NCI-H526 (cell line): ENCODE measurements at places on chromosomes 3 and 15.

- no peak for DNase-seq
Measured at GRCh38 chr3:49638445-49638844, 35.7 kb upstream of the APEH start.

- peak; percentile 68 for DNase-seq
Measured at GRCh38 chr15:59295261-59296001, 77.2 kb downstream of the MYO1E start.

DNA sequence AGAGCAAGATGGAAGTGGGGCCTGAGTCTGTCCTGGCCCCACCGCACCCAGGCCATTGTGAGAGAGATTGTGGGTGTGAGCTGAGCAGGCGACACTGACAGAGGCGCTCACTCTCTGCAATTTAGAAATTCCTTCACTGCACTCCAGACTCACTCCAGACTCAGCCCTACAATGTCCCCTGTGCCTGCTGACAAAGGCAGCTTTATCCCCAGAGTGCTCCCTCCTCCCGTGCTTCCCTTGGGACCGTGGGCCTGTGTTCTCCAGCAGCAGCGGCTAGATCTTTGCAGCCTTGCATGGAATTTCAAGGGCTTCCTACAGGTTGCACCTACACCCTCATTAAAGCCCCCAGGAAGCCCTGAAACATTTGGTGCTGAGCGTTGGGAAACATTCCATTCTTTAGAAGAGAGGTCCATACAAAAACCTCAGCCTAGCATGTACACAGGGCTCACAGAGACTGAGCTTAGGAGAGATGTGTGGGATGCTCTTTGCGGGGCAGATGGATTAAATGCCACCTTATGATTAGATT is 1.3 kb upstream of the IL16 start:
- DNase-seq, result peak; percentile 63

DNA sequence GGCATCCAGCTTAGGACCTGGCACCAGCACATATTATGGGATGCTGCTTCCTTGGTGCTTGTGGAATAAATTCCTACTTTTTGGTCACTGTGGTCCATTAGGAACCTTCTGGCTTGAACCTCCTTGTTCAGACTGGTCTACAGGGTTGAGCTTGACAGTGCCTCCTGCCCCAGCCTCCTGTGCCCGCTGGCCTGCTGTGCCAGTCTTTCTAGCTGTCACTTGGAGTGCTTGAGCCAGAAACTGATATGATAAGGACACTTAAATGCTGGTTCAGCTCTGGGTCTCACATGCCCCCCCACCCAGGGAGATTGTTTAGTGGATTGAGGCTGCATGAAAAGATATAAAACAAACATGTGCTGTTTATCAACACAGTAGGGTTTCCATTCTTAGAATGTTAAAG is 147.8 kb downstream of the SLCO3A1 start:
- no peak for DNase-seq

GRCh38 chr3:13452490-13453335 is 27.4 kb upstream of the HDAC11 start:
- peak; percentile 38 for DNase-seq

DNA sequence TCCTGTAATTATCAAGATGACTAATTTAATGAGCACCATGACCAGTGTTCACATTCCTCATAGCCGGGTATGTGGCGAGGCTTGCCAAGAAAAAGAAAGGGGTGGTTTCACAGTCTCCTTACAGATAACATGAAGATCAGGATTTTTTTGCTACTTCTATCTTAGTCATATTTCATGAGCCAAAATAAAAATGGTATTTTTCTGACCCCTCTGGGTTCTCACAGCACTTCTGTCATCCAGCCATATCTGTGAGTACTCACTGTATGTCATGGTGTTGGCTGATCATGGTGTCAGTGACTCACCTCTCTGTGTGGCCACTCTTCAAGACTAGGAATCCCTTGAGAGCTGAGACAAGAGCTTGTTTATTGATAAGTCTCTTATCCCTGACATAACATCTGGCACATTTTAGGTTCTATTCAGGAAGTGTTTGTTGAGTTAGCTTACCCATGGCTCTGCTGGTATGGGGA is 130.5 kb upstream of the LMCD1 start:
- no peak for DNase-seq

GRCh38 chr3:137110392-137110996 is 152.7 kb downstream of the IL20RB start:
- DNase-seq, result peak; percentile 62

DNA sequence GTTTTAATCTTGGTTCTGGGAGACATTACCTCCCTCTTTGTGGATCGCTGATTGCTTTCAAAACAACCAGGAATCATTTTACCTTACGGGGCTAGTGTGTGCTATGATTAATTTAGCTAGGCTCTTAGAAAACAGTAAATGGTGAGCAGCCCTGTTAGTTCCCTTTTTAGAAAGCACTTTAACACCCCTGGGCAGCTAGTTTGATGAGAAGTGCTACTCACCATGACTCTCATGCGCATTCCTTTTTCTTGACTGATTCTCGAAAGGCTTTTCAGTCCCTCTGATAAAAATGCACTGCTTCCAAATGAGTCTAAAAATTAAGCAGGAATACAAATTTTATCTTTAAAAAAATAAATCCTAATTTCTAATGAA is 75.3 kb upstream of the LEKR1 start:
- DNase-seq, result no peak

DNA sequence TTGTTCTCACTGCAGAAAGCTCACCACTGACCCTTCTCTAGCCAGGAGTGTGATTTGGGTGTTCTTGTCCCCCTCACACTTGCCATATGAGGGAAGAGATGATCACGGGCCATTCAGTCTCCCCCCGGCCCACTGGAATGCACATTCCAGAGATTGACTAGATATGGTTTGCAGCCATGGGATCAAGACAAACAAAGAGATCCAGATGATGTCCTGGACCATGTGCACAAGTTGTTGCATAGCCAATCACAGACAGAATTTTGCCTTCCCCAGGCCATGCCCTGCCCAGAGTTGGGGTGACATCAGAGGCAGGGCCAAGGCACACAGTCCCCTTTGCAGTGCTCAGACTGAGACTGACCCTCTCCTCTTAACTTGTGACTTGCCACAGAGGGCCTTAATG is 14.8 kb downstream of the MUC13 start:
- no peak for DNase-seq

DNA sequence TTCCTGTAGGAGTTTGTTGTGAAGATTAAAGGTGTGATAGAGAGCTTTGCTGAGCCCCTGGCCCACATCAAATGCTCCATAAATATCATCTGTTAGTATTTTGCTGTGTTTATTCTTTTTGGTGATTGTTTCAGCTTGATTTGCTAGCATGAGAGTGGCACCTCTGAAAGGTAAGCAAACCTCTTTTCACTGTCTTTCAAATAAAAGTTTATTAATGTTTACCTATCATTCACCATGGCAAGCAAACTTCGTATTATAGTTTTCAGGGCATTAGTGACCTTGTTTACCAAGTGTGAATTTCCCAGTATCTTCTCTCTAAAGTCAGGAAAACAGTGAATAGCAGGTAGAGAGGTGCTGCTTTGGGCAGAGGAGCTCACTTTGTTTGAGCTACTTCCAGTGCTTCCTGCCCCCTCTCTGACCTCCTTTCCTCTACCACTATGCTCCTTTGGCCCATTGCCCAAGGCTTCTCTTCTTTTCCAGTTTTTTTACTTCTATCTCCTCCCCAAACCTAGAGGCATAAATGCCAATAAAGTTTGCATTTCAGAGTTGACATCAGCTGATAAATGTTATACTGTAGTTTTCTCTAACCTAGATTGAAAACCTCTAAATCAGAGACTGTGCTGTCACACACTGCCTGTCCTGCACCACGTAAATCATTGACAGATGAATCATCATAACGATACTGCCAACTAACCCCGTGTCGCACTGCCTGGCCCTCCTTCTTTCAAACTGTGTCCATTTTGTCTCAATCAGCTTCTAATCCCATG is 569.0 kb downstream of the TUSC7 start:
- DNase-seq, result no peak

DNA sequence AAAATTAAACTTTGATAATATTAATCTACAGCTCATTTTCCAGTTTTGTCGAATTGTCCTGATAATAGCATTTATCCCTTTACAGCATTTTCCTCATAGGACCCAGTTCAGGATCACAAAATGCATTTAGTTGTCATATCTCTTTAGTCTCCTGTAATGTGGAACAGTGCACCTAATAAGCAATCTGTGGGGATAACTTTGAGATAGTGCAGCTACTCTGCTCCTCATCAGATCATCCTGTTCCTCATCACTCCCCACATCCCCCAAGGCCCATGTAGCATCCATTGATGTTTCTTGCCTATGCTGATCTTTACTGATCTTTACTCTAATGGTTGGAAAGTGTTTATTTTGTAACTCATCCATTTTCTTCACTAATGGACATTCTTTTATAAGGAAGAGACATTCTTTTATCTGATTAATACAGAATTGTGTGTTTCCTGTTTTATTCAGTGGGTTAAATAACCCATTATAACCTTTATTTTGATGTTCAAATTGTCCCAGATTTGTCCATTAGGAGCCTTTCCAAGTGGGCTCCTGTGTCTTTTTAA is 7.5 kb downstream of the RNF111 start:
- DNase-seq, result no peak

GRCh38 chr15:46502667-46503066 is 867.8 kb downstream of the SQOR start:
- DNase-seq, result peak; percentile 46

- DNase-seq, result no peak
Measured at GRCh38 chr15:55241891-55242290, 45.1 kb upstream of the RSL24D1 start.

GRCh38 chr3:149388001-149388440 is 10.6 kb upstream of the TM4SF1 start:
- DNase-seq, result peak; percentile 41

DNA sequence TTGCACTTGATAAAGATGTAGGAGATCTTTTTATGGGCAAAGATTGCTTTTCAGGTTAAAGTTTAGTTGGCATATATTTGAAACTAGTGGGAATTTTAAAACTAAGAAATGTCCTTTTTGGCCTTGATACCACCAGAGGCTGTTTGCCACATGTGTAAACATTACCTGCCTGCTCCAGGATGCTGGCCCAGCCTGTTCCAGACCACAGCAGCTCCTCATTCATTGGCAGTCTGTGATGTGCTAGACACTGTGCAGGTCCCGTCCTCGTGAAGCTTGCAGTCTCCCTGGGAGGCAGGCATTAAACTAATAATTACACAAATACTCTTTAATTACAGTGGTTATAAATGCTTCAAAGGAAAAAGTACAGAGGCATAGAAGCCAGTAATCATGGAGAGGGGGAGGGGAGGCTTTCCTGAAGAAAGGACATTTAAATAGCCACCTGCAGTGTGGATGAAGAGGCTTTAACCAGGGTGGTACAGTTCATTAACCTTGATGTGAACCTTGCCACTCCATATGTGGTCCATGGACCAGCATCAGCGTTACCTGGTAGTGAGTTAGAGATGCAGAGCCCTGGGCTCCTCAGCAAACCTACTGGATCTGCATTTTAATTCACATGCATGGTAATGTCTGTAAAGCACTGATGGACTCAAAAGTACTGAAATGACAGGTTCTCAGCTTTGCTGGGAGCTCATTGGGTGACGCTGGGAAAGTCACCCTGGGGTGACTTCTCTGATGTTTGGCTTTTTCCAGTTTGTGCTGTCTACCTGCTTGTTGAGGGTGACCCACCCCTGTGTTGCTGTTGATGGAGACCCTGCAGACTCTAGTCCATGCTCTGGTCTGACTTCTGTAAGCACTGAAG is 5.3 kb downstream of the ZNF710 start:
- peak; percentile 47 for DNase-seq

GRCh38 chr3:131616719-131617118 is 113.9 kb upstream of the MRPL3 start:
- no peak for DNase-seq

DNA sequence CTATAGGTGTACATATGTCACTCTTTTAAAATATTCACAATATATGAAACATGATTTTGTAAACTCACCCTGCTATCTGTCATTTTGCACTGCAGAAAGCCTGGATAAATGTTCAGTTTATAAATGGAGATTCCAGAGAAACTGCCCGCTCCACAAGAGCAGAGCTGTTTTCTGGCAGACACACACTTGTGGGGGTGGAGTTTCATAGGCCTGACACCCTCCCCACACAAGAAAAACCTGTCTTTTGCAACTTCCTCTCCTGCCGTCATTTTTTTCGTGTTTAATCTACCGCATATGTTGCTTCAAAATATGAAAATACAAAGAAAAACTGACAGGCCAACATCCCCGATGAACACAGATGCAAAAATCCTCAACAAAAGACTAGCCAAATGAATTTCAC is 479.0 kb downstream of the GABRG3 start:
- DNase-seq, result no peak

DNA sequence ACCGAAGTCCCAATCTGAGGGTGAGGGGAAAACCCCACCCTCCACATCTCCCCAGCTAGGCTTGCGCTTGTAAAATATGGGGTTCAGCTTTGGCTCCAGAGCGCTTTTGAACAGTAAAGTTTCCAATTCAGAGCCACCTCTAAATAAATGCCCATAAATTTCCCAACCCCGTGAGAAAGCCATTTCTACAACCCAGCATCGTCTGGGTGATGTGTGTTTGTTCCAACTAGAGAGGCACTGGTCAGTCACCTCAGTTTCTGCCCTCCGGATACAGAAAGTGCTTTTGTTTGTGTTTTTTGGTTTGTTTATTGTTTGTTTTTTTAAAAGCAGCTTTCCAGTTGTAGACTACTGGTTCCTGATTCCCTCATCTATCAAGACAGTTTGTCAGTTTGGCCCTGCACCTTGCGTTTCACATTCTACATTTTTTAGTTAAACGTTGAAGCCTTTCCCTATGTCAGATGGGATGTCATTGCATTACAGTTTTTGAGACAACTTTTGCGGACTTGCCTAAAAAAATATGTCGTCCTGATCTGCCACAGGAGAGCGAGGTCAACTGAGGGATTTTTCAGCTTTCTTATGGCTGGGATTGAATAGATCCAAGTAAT is 15.0 kb upstream of the SOX2 start:
- DNase-seq, result no peak

GRCh38 chr3:59810606-59811005 is 760.8 kb upstream of the CFAP20DC start:
- no peak for DNase-seq

- DNase-seq, result no peak
Measured at GRCh38 chr15:60005352-60006202, 1.5 kb downstream of the FOXB1 start.

DNA sequence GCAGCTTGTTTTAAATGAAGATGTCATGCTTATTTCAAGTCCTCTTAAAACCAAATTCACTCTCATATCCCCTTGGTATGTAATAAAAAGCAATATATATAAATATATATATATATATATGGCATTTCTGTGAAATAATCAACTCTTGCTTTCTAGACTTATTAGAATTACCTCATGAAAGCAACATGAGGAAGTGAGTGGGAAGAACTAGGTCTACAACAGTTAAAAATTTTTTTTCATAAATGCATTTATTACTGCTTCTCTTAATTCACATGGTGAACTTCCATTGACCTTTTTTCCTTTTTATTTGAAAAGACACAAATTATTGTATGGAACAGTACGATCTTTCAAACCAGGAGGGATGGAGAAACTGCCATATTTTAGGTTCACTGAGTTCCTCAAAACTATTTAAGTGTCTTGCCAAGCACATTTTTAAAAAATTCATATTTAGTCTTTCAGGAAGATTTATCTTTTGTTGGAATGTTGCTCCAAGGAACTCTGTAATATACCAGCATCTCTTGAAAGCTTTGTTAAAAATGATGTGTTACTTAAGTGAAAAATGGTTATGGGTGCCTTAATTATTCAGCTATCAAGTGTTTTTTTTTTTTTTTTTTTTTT is 185.2 kb downstream of the GHSR start:
- DNase-seq, result no peak

GRCh38 chr15:90889313-90889730 is 5.0 kb downstream of the FES start:
- no peak for DNase-seq
